SK-N-DZ (cell line): ENCODE measurements at places on chromosomes 5 and 9.
A peak's percentile ranks its signal among the peaks of the same experiment; 100 is the strongest.

DNA sequence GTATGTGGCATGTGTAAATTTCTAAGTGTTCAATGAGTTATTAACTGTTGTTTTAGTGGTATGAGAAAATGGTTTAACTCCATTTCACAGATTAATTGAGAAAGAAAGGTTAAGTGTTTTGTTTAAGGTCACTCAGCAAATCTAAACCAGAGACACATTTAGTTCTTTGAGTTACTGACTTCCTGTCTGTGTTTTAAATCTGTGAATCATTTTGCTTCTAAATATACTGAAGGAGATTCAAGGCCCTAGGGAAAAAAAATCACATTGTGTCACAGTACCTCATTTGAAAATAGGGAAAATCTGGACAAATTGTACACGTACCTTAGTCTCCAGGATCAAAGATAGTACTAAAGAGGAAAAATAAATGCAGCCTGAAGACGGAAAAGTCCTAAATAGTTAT is 368.2 kb downstream of the TMEM161B start:
- DNase-seq: no peak

DNA sequence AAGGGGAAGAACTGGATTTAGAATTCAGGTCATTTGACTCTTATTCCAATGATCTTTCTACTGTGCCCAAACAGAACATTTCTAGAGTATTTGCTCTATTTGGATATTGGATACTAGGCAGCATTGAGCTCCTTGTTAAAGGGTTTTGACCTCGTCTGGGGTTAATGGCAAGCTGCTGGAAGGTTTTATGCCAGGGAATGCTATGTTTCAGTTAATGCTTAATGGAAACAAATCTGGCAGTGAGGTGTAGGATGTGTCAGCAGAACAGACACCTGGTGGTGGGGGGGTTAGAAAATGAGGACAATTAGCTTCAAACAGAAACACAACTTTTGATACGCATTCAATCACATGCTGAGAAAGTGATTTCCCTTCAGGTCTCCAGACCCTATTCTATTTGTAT is 51.5 kb downstream of the AGXT2 start:
- DNase-seq: no peak

- no peak for DNase-seq
These were observed 1.4 kb downstream of the HDHD3 start for GRCh38 chr9:113375057-113376023.

- DNase-seq: no peak
These were observed 5.5 kb upstream of the SET start for GRCh38 chr9:128683340-128684064.

DNA sequence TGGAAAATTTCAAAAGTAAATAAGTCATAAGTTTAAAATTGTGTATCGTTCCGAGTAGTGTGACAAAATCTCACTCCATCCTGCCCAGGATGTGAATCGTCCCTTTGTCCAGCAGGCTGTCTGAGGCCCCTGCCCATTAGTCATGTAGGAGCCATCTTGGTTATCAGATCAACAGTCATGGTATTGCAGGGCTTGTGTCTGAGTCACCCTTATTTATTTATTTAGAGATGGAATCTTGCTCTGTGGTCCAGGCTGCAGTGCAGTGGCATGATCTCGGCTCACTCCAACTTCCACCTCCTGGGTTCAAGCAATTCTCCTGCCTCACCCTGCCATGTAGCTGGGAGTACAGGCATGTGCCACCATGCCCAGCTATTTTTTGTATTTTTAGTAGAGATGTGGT is 30.2 kb downstream of the ITGA2 start:
- DNase-seq: no peak

- no peak for DNase-seq
These were observed 118.7 kb upstream of the PUM3 start for GRCh38 chr9:2962471-2963172.

DNA sequence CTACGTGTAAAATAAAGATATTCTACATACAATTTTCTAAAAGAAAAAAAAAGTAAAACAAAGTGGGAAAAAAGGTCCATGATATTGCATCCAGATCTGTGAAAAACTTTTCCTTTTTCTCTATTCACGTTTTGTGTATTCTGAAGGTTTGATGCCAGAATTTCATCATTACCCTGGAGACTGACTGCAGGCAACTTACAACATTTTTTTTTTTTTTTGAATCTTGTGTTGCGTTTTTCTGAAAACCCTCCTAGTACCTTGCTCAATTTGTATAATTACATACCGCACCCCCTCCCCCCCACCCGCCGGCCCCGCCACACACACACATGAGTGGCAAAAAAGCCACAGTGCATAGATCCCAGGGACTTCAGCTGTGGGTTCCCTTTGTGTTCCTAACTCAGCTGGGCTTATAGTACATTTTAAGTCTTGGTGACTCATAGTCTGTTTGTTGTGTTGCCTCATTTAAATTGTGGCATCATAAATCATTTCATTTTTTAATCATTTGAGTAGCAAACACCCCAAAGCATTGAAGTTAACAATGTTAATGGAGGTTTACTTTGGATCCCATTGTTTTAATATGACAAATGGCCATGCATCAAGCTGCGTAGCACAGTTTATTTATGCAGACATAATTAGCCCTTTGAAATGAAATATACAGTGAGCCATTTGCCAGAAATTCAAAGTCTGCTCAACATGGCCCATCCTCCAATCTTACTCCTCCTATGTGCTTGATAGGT is 36.0 kb downstream of the PRDM6 start:
- no peak for DNase-seq

GRCh38 chr5:173138707-173139106 is 5.6 kb upstream of the BNIP1 start:
- DNase-seq: no peak

DNA sequence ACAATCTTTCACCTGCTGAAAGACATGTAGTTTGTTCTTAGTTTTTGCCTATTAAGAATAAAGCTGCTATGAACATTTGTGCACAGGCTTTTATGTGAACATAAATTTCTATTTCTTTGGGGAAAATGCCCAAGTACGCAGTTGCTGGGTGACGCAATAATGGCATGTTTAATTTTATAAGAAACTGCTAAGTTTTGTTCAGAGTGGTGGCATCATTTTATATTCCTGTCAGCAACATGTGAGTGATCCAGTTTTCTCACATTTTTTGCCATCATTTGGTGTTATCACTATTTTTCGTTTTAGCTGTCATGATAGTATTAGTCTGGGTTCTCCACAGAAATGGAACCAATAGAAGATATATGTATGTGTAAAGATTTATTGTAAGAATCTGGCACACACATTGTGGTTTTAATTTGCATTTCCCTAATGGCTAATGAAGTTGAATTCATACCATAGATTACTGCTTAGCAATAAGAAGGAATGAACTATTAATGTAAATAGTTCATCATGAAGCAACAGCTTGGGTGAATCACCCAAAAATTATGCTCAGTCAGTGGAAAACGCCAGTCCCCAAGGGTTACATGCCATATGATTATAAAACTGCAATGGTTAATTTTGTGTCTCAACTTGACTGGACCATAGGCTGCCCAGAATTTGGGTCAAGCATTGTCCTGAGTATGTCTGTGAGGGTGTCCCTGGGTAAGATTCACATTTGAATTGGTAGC is 358.6 kb downstream of the MSX2 start:
- no peak for DNase-seq

- no peak for DNase-seq
These were observed 90.5 kb upstream of the AGXT2 start for GRCh38 chr5:35138232-35138631.

DNA sequence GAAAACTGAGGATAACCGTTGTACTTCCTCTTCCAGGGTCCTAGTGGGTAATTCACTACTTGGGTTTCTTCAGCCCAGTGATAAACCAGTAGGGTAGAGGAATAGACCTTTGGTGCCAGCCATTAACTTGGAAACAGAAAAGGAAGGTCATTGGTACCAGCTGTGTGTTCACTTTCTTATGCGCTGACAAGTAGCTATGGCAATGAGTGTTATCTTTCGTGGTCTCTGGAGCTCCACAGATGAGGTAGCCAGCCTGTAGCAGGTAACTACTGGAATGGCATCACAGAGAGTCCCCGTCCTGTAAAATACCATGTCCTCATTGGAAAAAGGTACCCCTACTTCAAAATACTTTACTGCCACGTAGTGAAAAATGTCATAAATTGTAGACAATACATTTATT is 2.3 kb downstream of the UHRF2 start:
- DNase-seq: no peak

- peak; percentile 28 for DNase-seq
These were observed at the start of gene GGTA1 for GRCh38 chr9:121499427-121500164. Gene GGTA1 (minus strand): TSS chr9:121499844. CDS start chr9:121467922, 31,922 bp downstream.

DNA sequence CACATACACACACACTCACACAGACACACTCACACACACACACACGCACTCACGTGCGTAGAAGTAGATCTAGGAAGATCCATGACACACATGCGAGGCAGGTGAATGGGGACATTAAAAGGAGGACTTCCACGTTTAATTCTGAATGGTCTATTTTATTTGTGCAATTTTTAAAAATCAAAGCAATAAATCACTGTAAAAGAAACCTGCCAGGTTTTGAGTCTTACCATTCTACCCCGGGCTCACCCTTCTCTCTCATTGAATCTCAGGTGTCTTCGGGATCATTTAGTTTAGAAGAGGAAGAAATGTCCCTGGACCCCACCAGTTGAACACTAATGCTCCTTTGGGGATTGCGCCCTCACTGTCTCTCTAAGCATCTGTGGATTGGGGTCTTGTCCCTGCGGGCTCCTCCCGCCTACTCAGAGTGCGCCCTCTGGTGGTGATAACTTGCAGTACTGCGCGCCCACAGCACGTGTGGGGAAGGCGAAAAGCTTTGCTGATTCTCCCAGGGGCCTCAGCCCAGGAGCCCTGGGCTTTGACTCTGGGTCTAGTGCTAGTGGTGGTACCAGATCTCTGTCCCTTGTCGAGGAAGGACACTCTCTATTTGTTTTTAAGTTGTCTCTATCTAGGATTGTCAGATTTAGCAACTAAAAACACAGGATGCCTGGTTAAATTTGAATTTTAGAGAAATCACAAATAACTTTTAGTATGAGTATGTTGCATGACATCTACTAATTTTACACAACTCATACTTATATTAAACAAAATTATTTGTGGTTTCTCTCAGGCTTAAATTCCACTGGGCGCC is 34.8 kb downstream of the BOD1 start:
- peak; percentile 56 for DNase-seq

DNA sequence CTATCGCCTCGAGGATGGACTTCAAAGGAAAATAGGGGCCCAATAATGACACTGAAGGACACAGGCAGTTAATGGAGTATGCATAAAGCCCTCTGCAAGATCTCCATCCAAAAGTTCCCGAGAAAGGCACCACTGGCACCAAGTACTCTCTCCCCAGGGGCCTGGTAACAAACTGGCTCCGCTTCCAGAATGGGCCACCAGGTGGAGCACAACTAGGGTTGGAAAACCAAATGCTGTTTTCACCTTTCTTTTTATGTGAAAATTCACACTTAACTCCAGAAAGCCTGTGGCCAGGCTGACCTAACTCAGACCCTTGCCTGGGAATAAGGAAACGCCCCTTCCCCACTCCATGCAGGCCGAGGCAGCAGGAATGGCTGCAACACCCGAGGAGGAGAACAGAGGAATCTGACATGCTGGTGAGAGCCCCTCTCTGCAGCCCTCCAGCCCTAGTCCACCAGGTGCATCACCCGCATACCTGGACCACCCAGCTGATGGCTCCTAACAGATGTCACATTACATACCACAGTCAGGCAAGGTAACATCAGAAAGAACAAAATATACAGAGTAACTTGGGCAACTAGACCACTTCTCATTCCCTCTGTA is 42.8 kb downstream of the CAMSAP1 start:
- DNase-seq: peak; percentile 41

- no peak for DNase-seq
These were observed 2.7 kb upstream of the CNTFR start for GRCh38 chr9:34591917-34592866.

GRCh38 chr9:116569111-116569510 is 118.0 kb upstream of the TRIM32 start:
- DNase-seq: no peak

DNA sequence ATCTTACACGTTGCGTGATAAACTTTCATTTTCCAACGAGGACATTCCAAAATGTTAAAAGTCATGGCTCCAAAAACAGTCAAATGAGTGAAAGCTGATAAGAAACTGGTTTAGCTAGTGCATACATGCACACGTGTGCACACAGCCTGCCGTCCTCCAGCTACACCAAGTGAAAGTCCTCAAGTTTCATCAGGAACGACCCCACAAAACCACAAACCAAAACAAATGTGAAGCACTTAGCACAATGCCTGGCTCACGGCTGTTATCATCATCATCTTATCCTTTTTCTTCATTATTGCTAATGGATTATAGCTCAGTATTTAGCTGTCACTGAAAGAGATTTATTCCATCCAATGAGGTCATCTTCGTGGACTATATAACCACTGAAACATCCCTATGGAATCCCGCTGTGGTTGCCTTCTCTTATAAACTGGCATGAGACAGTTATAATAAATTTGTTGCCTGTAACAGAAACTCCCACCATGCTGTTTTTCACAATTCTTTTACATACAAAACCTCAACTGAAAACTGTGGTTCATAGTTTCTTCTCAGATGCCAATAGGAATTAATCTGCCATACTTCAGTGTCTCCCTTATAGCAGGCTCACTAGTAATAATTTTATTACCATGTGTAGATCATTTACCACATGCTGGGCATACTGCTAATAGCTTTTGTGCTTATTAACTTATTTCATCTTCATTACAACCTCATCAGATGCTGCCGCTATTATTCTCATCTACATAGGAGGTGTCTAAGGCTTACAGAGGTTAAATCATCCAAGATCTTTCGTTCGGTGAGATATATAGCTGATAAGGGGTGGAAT is 56.1 kb downstream of the SAXO1 start:
- peak; percentile 7 for DNase-seq

GRCh38 chr5:10372726-10373709 is 19.5 kb downstream of the MARCHF6 start:
- DNase-seq: no peak

DNA sequence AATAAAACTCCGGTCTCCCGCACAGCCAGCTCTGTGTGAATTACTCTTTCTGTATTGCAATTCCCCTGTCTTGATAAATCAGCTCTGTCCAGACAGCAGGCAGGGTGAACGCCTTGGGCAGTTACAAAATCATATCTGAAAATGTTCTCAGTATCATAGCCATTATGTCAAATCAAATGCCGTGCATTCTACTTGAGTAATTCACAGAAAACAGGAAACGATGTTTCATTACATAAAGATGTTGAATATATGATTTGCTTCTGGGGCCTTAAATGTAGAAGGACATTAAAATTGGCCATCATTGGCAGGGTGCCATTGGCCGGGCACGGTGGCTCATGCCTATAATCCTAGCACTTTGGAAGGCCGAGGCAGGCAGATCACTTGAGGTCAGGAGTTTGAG is 8.5 kb downstream of the POLR3G start:
- DNase-seq: no peak

- no peak for DNase-seq
These were observed at the start of gene NR2F1-AS1 for GRCh38 chr5:93580927-93581445. Gene NR2F1-AS1 (minus strand): TSS chr5:93581219.

DNA sequence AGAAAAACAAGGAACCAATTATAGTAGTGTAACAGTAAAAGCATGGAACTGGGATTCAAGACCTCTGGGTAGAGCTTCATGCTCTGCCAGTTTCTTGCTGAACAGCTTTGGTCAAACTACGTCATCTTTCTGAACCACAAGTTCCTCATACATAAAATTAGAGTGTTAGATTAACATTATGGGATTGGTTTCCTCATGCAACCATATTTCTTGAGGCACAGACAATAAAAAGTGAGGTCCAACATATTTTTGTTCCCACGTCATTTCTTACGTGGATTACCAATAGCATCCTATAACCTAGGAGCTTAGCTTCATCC is 354.8 kb downstream of the TMEM232 start:
- no peak for DNase-seq

- no peak for DNase-seq
These were observed 21.4 kb upstream of the SPARC start for GRCh38 chr5:151708126-151708525.

- no peak for DNase-seq
These were observed 5.3 kb upstream of the LCP2 start for GRCh38 chr5:170302653-170303501.

- DNase-seq: no peak
These were observed 447 bp downstream of the UBLCP1 start for GRCh38 chr5:159263569-159263905.
